ENCODE measurements at places on chromosomes 4 and X.
A peak's percentile ranks its signal among the peaks of the same experiment; 100 is the strongest.

DNA sequence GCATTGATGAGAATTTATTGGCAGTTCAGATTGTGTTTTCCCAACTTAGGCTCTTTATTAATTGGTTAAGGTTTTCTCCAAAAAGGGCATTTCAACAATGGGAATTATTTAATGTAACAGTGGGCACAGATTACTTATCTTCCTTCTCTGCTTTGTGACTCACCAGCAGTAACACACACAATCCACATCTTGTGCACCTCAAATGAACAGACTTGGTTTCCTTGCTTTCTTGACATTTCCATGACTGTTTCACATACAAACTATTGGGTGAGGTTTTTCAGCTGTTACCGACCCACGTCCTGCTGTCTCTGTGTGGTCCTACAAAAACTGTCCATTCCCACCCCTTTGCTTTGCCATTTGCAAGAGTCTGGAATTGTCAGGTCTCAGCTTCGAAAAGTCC, 38.1 kb downstream of the CCNI start:
- DNase-seq, result no peak

GRCh38 chrX:16304751-16305150, 137.5 kb downstream of the MAGEB17 start:
- DNase-seq, result no peak

- no peak for DNase-seq
Measured at GRCh38 chrX:153696100-153696499, 8.4 kb downstream of the SLC6A8 start.

- DNase-seq, result peak; percentile 30
Measured at GRCh38 chr4:121070696-121071639, 1.4 kb downstream of the NDNF start.

- peak; percentile 36 for DNase-seq
Measured at GRCh38 chr4:18689308-18690115, 668.0 kb upstream of the LCORL start.

- DNase-seq, result no peak
Measured at GRCh38 chr4:6074758-6075157, 56.5 kb upstream of the C4orf50 start.

DNA sequence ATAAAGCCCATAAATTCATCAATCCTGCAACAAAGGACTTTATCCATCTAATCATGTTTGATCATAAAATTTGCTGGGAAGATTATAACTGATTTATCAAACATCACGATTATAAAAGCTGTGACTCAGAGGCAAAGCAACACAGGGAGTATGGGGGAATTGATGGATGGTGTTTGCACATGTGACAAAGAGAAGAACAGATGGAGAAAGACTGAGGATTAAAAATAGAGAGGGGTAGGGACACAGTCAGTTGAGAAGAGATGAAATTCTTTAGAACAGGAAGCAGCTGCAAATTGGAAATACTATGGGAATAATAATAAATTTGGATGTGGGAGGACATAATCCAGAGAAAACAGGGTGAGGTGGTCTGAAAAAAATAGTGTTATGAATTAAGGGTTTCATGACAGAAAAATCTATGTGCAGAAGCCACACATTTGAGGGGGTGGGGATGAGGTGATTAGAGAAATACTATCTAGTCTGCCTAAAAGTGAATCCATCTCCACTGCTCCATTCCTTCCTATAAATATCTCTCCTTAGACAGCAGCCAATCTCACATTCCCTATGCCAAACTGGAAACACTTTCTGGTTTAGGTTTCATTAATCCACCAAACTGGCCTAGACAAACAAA, 6.2 kb downstream of the PRR32 start:
- DNase-seq, result no peak

DNA sequence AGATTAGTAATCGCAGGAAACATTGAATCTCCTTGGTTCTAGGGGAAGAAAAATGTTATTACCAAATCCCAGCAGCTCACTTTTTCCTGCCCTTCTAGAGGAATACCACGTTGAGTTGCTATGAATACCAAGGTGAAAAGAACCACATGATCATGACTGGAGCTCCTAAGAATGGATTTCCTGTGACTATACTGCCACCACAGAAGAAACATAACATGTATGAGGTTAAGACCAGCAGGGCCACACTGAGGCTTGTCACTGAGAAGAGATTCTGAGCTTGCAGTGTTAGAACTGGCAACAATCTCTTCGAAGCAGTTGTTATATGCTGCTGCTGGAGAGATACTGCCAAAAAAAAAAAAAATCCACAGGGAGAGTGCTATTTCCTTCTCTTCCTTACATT, 1235.3 kb downstream of the FSTL5 start:
- DNase-seq, result no peak

GRCh38 chr4:81667539-81667938, 195.8 kb upstream of the RASGEF1B start:
- no peak for DNase-seq

DNA sequence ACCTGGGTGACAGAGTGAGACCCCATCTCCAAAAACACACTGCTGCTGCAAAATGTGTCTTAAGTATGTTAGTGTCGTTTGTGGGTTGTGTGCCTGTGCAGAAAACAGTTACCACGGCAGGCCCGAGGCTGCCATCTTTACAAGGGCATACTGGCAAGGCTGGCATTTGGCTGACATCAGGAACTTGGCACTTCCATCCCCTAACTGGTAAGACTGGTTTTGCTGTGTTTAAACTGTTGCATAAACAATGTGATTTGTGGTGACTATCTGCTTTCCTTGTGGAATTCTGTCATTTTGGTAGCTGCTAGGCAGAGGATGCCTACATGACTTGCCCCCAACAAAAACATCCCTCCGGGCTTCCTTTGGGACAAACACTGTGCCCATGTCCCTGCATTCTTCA, 12.3 kb downstream of the LRP2BP start:
- DNase-seq, result no peak

GRCh38 chr4:56655627-56656345, 25.3 kb downstream of the HOPX start:
- DNase-seq, result peak; percentile 36

DNA sequence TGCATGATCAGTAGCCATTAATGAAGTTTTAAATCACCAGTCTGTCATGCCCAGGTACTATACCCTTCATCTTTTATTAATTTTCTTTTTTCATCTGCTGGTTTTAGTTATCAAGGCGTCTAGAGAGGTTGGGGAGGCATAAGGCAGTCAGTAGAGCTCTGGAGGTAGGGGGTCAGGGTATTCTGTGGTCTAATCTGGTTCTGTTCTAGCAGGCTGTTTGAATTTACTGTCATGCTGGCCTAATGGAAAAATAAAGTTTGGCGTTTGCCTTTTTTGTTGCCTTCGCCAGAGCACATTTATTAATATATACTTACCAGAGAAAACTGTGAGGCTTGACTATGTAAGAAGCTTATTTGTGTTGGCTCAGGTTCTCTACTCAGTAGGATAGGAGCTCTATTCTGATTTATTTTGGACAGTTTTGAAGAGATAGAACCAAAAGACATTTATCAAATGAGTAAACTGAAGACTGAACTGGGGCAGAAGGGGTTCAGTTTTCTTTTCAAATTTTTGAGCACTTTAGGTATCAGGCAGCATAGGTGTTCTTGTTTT, 46.9 kb downstream of the TMEM131L start:
- DNase-seq, result no peak

- DNase-seq, result no peak
Measured at GRCh38 chr4:102444752-102445151, 56.4 kb upstream of the NFKB1 start.

- DNase-seq, result no peak
Measured at GRCh38 chr4:123353656-123354055, 42.9 kb upstream of the SPRY1 start.

- no peak for DNase-seq
Measured at GRCh38 chrX:97039363-97040029, 155.8 kb downstream of the RPA4 start.

Data from stimulated activated CD4-positive, alpha-beta T cell treated with anti-CD3 and anti-CD28 coated beads, Interleukin-2, amount 100 ng/mL, for 24 hours (primary cell).